ENCODE measurements at places on chromosomes 5 and 9.

DNA sequence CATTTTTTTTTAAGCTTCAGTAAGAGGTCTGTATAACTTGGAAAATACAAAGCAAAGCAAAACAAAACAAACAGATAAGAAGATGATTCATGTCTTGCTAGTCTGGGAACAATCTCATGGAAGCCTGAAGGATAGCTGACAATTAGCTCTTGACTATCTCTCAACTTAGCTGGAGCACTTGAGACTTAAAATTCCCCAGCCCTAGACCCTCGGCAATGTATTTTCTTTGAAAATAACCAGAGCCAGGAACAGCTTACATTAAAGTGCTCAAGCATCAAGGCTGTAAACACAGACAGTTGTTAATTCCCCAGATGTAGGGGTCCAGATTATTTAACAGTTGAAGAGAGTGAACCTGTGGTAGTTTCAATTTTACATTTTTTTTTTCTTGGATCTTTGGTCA is 82.9 kb downstream of the TMEM252 start:
- DNase-seq, result no peak

DNA sequence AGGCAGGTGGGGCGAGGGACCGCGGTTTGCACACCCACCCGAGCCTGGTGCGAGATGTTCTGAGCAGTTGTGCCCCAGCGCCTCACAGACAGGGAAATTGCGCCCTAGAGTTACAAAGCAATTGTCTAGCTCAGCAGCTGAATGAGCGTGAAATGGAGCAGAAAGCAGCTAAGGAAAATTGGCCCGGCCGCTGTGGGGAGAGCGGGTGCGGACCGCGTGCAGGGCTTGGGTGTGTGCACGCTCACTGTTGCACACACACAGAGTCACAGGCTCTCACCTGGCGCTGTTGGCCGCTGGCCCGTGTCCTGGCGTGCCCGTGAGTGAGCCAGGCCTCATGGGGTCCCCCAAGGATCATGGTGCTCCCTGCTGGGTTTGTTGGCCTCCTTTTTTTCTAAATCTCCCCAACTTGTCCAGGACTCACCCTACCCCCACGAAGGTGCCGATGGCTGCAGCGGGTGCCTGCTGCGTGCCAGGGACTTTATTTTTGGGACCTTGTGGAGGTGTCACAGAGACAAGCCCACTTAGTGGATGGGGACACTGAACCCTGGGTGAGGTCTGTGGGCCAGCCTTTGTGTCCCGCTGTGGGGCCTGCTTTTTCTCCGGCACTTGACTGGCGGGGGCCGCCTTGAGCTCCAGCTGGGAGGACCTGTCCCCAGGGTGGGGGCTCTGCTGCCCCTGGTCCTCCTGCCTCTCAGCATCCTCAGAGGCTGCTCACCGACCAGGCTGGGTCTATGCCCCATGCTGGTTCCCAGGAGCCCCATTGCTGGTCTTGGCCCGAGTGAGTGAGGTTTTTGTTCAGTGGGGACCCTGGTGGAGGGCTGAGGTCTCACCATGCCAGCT is 5.2 kb downstream of the RXRA start:
- DNase-seq, result no peak

DNA sequence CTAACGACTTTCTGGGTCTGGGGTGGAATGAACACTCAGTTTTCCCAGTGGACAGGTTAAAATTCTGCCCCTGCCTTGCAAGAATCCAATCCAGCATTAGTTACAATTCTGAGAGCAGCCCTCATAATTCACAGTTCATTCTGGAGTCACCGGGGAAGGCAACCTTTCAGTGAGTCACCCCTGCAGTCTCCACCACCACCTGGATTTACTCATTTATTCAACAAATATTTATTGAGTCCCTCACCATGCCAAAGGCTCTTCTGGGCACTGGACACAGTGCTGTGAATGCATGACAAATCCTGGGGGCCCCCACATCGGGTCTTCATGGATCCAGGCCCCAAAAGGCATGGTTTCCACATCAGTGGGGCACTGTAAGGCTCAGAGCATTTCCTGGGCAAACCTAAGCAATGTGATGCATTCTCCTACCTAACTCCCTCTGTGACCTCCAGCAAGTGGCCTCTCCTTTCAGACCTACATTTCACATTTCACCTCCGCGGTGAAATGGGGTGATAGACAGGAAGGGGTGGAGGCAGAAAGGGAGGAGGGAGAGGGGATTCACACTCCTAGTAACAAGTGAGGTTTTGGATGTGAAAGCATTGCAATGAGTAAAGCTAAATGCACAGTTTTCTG is 6.4 kb upstream of the MSX2 start:
- no peak for DNase-seq

GRCh38 chr5:56026863-56027300 is 32.1 kb upstream of the IL6ST start:
- DNase-seq, result no peak

- no peak for DNase-seq
Observed at GRCh38 chr9:100459963-100460362, 13.0 kb upstream of the TMEFF1 start.

DNA sequence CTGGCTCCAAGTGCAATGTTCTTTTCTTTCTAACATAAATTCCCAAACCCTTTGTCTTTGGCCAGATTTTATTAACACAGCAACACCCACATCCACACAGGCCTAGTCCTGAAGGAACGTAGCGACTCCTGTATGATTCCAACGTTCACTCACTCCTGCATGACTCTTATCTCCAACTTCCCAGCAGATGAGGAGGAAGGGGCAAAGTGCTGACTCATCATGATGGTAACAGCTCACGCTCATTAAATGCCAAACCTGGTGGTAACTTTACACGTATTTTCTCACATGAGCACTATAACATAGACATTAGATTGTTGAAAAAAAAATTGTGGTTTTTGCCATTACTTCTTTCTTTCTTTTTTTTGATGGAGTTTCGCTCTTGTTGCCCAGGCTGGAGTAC is 1349.5 kb downstream of the EFNA5 start:
- no peak for DNase-seq

GRCh38 chr5:140357726-140358093 is 2.3 kb upstream of the SLC4A9 start:
- peak; percentile 46 for DNase-seq
